ENCODE measurements at places on chromosomes 5 and 9.

GRCh38 chr5:66609615-66610014, 13.4 kb downstream of the MAST4 start:
- DNase-seq = no peak

- peak; percentile 29 for DNase-seq
These were observed 184.3 kb downstream of the CTNND2 start for GRCh38 chr5:11719888-11720481.

DNA sequence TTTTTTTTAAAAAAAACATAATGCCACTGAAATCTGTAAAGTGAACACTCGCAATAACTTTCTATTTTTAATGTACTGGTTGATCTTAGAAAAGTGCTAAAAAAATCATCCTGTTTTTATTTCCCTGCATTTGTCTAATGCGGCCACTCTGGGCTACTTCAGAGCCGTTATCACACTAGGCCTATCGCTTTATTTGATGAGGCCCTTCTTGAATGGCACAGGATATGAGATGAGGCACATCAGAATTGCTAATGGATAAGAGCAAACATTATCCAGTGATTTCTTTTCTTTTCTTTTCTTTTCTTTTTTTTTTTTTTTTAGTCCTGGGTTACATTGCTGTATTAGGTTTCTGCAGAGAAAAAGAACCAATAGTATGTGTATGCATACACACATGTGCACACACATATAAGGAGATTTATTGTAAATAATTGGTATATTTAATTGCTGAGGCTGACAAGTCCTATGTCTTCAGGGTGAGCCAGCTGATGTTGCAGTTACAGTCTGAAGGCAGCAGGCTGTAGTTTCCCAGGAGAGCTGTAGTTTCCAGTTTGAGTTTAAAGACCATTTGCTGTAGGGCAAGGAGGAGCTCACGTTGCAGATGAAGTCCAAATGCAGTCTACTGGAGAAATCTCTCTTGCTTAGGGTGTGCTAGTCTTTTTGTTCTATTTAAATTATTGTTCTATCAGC, 391.7 kb downstream of the MED10 start:
- DNase-seq = no peak

DNA sequence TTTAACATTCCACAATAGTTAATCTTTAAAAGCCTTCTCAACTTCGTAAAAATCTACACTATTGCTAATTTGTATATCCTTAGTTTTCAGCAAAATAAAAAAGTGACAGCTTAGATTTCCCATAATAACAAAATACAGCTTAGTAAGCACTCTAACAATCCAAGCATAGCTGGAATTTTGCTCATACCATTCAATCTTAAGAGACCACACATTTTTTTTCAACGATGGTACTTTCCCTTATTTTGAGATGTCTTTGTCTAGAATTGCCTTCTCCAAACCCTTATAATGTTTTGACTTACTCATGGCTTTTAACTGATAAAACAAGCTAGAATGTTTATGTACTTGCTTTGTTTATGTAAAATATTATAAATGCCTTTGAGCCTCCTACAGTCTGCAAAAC, 65.6 kb downstream of the HOMER1 start:
- DNase-seq = no peak

DNA sequence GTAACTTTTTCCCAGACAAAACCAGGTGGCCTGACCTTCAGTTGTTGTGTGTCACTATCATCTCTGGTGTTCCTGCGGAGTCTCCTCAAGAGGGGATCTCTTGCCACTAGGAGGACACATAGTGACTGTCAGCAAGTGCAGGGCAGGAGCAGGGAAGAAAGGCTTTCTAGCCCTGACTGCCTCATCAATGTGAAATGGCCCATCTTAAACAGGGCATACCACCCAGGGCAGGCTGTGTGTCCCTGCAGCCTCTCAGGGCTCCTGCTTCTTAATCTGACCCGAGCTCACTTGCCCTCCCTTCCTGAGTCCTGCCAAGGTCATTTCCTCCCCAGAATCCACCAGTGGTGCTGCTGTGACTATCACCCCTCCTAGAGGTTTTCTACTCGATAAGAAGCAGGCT, 57.4 kb upstream of the SIMC1 start:
- DNase-seq = no peak

DNA sequence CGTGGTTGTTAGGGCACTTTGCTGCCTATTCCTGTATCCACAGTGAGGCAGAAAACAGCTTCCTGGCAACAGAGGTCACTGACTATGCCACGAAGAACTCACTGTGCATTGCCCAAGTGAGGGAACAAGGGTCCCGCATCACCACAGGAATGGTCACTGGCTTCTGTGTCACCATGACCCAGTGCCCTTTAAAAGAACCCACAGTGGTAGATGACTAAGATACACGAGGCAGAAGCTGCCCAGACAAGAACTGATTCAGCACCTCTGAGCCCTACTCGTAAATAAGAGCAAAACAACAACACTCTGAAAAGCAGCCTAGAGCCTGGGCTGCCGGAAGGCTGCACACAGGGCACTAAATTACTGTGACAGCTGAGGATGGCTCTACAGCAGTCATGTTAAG, 236.6 kb upstream of the RASEF start:
- peak; percentile 94 for DNase-seq
